ENCODE measurements at places on chromosomes 2 and 18. TPM values are rescaled to one million over a fixed set of nuclear protein-coding genes. Genes with fewer than 3 reads are reported as not detected.

DNA sequence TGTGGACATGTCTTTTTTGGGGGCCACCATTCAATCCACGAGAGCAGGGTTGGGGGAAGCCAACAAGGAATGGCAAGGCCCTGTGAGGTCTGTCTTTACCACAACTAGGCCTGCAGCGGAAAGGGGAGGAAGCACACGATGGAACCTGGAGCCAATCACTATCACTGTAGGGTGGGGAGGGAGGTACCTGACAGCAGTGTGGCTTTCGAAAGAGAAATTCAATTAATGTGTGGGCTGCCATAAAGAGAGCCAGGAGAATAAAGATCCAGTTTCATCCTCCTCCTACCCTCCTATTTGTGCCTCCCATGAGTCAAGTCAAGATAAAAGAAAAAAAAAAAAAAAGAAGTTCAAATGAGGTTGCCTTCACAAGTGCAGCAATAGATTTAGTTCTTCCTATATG, 18.9 kb upstream of the RBMS1 start:
- no peak for DNase-seq

The RBFA gene
- polyA plus RNA-seq: 28.7 TPM

- no peak for DNase-seq
These were observed 96.9 kb downstream of the OSBPL1A start for GRCh38 chr18:24300703-24301102.

GRCh38 chr2:195312662-195313061, 344.4 kb upstream of the SLC39A10 start:
- no peak for DNase-seq

- DNase-seq: no peak
These were observed 1371.4 kb upstream of the PIK3C3 start for GRCh38 chr18:40583671-40584070.

- no peak for DNase-seq
These were observed 275.8 kb downstream of the LNPK start for GRCh38 chr2:175726223-175726622.

DNA sequence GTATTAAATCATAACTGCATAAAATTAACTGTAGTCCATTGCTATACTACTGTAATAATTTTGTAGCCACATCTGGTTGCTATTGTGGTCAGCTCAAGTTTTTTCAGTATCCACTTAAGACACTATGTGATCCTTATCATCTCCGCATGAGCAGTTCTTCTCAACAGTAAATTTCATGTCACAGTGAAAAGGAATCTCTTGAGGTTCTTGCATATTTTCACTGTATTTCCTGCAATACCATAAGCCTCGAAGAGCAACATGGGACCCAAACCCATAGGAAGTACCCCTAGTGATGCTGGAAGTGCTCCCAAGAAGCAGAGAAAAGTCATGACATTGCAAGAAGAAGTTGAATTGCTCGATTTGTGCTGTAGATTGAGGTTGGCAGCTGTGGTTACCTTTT, 86.7 kb downstream of the LDLRAD4 start:
- no peak for DNase-seq

DNA sequence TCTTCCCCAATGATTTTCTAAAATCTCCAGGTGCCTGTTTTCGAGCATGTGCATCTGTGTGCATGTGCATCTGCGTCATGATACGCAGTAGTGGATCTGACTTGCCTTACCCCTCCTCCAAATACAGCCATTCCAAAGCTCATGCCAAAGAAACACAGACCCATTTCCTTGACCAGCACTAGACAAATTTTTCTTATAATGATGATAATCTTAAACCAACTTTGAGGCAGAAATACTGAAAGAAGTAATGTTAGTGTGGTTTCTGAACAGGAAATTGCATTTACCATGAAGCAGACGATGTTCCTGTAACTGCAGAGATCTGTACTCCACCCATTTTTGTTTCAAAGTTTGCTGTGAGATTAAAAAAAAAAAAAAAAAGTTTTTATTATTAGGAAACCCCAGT, 25.6 kb downstream of the CYTIP start:
- DNase-seq: no peak

The SIX3 gene
- not detected for polyA plus RNA-seq

- DNase-seq: no peak
These were observed 126.6 kb downstream of the DPP4 start for GRCh38 chr2:161947406-161947805.

DNA sequence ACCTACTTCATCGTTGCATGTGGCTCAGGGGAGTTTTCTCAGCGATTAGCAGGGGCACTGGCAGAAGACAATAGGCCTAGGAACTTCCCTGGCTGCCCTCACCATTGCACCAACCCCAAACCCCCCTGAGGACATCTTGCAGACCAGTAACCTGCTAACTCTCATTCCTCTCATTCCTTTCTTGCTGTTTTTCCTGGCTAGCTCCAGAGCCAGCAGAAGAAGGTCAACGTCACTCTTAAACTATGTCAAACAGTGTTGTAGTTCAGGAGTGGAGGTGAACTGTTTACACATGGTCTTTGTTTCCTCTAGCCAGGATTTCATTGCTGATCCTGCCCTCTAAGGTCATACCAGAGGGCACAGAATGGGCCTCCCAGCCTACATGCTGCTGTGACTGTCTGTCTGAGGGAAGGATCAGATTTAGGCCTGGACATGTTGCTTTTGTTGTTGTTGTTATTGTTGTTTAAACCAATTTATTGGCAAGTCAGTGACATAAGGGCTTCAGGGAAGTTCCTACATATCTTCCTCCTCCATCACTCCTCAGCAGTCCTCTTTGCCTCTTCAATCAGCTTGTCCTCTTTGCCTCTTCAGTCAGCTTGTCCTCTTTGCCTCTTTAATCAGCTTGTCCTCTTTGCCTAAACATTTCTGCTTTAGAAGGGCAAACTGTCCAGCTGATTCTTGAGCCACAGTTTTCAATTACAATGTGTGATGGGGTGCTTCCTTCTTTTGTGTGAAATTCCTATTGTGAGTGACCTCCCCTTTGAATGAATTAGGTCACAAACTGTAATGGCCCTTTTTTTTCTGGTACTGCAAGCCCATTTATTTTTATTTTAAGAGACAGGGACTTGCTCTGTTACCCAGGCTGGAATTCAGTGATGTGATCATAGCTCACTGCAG, 471.9 kb upstream of the TNP1 start:
- DNase-seq: no peak

The ERFE gene
- 11.2 TPM for polyA plus RNA-seq

DNA sequence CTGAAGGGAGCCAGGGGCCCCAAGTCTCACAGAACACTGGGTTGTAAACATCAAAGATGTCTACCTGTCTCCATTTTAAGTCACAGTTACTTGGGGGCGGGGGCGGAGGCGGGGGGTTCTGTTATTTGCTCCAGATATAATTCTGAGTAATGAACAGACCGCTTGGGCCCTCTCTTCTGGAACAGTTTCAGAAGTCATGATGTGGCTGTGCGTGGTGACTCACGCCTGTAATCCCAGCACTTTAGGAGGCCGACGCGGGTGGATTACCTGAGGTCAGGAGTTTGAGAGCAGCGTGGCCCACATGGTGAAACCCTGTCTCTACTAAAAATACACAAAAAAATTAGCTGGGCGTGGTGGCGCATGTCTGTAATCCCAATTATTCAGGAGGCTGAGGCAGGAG, 157.9 kb upstream of the APCDD1 start:
- no peak for DNase-seq

The PROKR1 gene
- 0.44 TPM for polyA plus RNA-seq

The C2orf72 gene
- 0.23 TPM for polyA plus RNA-seq

GRCh38 chr18:56803051-56803450, 151.9 kb downstream of the WDR7 start:
- DNase-seq: no peak

GRCh38 chr2:23654756-23655155, 269.8 kb downstream of the KLHL29 start:
- DNase-seq: no peak

The DES gene
- 5,672 TPM for polyA plus RNA-seq

DNA sequence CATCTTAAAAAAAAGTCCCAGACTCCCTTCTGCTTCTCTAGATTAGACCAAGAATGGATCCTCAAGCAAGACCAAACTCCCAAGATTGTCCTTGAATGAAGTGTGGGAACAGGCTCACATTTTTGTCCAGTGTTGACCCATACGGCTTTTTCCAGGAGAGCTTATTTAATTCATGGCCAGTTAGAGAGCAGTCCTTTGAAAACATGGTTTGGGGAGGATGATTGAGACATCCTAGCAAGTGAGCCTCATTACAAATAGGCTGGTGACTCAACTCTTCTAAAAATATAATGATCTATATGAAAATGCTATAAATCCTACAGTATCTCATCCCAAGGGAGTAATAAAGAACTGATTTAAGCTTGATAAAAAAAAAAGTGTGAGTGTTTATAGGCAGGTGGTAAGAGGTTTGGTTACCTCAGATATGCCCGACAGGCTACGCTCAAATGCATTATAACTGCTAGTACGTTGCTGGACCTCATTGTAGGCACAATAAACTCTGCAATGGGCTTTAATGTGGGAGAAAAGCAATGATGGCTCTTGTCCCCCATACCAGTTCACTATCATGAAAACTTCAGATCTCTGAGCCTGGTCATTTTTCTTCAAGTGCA, 17.0 kb downstream of the ANKRD29 start:
- DNase-seq: no peak

The ADAM23 gene
- 10.8 TPM for polyA plus RNA-seq

The UGT1A10 gene
- polyA plus RNA-seq: not detected

- no peak for DNase-seq
These were observed 183.7 kb downstream of the KLHL29 start for GRCh38 chr2:23568626-23569190.

DNA sequence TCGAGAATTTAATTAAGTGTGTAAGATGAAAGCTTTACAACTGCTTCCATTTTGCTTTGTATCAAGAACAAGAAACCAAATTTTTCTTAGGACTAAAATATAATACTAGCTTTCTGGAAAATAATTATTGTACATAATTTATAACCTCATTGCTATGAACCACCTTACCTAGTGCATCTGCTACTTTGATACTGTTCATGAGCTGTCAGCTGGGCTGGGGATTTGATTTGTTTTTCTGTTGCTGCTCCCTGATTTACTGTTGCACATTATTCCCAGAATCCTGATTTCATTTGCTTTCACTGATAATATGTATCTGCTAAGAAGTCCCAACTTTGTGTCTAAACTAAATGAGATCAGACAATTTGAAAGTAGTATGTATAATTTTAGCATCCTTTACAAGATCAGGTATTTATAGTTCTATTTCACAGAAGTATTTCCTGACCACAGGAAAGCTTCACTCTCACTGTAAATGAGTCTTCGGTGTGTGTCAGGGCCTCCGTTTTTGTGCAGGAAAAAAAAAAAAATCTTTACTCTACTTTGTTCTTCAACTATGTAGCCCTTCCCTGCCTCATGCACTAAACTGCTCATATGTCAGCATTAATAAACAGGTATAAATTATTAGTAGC, 105.6 kb upstream of the CCDC150 start:
- DNase-seq: no peak

- DNase-seq: no peak
These were observed 110.9 kb downstream of the NAB1 start for GRCh38 chr2:190759749-190760213.

GRCh38 chr2:49924044-49924817, 769.9 kb upstream of the FSHR start:
- DNase-seq: peak; percentile 40

DNA sequence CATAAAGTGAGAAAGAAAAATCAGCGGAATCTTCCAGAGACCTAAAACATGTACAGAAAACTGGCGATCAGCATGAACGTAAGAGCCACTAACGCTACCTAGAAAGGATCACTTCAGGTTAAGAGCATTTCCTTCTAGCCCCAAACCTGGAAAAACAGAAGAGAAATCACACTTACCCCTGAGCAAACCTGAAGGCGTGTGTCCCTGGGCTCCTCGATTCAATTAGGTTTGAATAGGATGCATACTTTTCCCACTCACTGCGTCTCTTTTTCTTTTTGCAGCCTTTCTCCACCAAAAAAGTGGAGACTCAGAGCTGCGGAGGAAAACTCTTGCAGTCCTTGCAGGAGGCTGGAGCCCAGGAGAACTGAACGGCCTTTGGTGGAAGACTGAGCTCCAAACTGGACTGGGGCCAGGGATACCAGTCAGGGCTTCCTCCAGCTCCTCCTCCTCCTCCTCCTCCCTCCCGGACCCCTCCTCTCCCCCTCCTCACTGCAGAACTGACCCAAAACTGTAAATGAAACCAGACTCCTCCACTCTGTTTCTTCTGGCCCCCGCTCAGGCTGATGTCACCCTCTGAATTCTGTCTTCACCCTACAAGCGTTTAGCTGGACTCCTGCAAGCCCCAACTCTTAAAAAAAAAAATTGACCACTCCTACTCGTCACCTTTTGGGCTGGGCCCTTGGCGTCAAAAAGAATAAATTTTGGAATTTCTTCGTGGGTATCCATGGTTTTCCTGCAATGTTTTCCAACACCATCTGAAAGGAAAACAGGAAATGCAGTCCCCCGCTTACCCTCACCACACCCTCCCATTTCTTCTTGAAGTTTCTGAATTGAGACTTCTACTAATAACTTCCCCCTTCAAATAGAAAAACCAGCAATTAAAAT, at the start of gene COL6A3:
Gene COL6A3 (minus strand): TSS at position 388 of the 885 bp plus-strand sequence. CDS start 17,347 bp downstream, outside the sequence.
- peak; percentile 76 for DNase-seq

The INPP5D gene
- polyA plus RNA-seq: 8.3 TPM

DNA sequence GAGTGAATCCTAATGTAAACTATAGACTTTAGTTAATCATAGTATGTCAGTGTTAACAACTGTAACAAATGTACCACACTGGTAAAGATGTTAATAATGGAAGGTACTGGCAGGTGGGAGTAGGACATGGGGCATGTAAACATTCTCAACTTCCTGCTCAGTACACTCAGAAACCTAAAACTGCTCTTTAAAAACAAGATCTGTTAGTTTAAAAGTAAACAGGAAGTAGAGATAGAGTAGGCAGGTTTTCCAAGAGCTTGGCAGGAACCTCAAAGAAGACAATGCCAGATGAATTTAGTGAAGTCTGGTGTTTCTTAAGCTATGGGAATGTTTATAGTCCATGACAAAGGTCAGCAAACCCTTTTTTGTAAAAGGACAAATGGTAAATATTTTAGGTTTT, 46.6 kb downstream of the CCDC138 start:
- no peak for DNase-seq

The SCN7A gene
- polyA plus RNA-seq: 33.2 TPM

- no peak for DNase-seq
These were observed 37.4 kb upstream of the NOL4 start for GRCh38 chr18:34261865-34262780.

GRCh38 chr2:46876741-46877384, 38.7 kb downstream of the MCFD2 start:
- DNase-seq: no peak

The DLGAP1 gene
- polyA plus RNA-seq: 1.9 TPM

DNA sequence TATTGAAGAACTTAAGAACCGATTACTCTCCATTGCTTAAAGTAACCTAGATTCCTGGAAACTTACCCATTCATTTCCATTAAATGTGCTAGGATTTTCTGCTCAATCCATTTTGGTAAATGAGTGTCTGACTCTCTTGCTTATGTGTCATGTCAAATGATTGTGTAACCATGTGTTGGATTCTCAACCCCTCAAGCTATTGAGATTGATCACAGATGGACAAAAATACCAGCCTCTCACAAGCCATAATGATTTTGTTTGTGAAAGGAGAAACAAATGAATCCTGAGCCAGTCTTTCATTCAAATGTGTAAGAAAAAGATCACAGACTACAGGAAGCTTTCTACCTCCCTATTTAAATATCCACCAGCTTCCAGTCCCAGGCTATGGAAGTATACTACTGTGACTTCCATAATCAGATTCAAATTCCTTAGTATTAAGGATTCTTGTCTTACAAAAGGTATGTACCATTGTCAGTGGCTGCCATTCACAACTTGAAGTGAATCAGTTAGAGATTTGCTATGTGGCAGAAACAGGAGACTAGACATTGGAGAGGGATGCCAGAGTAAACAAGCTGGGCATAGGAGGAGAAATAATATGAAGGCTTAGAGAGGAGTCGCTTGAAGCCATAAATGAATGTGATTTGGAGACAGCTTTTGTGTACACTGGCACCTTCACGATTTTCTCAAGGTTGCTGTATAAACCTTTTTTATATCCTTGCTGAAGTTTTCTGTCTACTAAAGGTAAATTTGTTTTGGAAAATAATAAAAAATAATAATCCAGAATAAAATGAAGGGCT, 498.5 kb upstream of the SETBP1 start:
- DNase-seq: no peak
